Caco-2 (cell line): ENCODE measurements at places on chromosomes 6 and 20.

DNA sequence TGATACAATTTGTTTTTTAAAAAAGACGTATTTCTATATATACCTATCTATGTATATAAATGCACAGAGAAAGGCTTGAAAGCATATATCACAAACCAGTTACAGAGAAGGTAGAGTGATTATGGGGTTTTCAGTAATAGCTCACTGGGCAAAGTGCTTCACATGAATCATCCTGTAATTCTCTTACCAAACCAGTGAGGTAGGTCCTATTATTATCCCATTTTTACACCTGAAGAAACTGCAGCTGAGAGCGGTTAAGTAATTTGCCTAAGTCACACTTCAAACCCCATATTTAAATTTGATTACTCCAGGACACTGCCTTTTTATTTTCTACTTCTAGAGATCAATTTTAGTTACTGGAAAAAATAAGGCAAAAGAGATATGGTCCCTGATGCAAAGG is 4.4 kb downstream of the GSS start:
- DNase-seq: no peak

- DNase-seq: no peak
Measured at GRCh38 chr6:147434516-147434915, 74.0 kb upstream of the SAMD5 start.

GRCh38 chr6:134816780-134817179 is 133.1 kb downstream of the ALDH8A1 start:
- DNase-seq: no peak

GRCh38 chr20:5119143-5119434 is 669 bp downstream of the PCNA start:
- no peak for DNase-seq

DNA sequence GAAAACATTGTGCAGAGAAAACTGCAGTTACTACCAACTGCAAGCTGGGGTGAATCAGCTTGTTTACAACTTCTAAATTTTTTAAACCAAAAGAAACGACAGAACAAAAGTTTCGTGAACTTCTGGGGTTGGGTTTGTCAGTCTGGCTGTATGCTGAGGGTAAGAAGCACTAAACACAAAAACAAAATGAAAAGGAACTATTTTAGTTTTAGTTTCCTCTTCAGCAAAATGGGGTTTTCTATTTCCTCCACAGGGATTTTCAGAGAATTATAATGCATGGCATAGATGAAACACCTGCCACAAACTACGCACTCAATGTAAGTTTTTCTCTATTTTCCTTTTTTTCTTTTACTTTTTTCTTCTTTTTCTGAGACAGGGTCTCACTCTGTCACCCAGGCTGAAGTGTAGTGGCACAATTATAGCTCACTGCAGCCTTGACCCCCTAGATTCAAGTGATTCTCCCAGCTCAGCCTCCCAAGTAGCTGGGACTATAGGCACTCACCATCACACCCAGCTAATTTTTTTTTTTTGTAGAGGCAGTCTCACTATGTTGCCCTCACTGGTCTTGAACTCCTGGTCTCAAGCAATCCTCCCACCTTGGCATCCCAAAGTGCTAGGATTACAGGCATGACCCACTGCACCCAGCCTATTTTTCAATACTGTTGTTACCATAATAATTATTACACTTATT is 40.6 kb downstream of the CGA start:
- no peak for DNase-seq

GRCh38 chr20:48897305-48898010 is 24.1 kb upstream of the ARFGEF2 start:
- no peak for DNase-seq

DNA sequence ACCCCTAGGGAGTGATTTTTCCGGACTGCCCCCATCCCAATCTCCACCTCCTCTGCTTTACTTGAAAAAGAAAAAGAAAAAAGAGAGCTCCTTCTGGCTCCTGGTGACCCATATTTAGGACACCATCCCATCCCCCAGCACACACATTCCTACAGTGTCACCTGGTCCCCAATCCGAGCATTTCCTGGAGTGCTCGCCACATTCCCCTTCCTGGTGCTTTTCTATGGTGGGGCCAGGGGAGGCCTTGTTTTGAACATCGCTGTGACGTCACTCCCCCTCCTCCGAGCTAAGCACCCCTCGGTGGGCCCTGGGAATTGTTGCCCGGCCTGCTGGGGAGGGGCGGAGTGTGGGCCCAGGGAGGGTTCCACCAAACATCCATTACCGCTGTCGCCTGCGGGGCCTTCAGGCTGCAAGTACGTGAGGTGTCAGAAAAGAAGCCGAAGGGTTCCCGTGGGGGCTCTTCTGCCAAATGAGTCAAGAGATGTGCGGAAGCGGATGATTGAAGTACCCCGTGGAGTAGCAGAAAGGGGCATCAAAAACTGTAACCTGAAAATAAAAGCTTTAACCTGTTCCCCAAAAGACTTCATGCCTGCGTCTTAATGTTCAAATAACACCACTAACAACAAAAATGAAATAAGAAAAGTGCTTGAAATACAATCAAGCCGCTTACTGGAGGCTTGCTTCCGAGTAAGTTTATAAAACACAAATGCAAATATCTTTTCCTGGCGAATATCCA is 2.8 kb upstream of the FOXC1 start:
- no peak for DNase-seq
